Fibroblast of skin of abdomen (primary cell): ENCODE measurements at places on chromosomes 6 and 20.

DNA sequence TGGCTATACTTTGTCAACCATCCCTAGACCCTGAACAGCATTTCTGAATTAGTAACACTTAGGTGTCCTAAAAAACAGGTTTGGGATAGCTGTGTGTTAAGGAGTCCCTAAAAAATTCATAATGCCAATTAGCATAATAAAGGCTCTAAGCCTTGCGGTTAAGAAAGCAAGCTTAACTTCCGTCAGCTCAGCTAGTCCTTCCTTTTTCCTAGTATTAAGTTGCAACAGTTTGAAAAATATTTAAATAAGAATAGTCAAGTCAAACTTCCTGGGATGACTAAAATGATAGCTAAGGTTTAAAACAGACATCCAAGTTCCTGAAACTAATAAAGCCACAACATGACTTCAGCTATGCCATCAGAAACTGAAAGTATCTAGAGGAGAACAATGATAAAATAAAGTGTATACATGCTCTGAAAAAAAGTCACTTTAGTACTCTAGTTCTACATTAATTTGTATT is 3.5 kb downstream of the AKIRIN2 start:
- DNase-seq, result peak; percentile 10

GRCh38 chr6:29926413-29927274 is 15.7 kb upstream of the HLA-A start:
- peak; percentile 8 for DNase-seq

- peak; percentile 75 for DNase-seq
These were observed 82.3 kb downstream of the GMPR start for GRCh38 chr6:16320533-16321340.

DNA sequence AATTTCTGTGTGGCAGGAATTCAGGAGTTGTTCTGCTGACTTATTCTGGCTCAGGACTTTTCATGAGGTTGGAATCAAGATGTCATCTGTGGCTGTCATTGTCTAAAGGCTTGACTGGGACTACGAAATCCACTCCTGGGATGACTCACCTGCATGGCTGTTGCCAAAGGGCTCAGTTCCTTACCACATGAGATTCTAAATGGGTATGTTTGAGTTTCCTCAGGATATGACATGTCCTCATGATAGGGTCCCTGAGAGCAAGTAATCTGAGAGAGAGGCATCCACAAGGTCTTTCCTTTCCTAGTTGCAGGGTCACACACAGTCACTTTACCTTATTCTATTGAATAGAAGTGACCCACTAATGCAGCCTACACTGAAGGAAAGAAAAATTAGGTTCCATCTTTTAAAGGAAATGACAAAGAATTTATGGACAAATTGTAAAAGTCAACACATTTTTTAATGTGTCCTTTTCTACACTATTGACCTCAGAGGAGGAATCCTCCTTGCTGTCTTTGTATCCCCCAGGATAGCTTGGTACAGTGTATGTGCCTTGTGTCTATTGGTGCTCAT is 1025.0 kb upstream of the GJE1 start:
- DNase-seq, result peak; percentile 64

DNA sequence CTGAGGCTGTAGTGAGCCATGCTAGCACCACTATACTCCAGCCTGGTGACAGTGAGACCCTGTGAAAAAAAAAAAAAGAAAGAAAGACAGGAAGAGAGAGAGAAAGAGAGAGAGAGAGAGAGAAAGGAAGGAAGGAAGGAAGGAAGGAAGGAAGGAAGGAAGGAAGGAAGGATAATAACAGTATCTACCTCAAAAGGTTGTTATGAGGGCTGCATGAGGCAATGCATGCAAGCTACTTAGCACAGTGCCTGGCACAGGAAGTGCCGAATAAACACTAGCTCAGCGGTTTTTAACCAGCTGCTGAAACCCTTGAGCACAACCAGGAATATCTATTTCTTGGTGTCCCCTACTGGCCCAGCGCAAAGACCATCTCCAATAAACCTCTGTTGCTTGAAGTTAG is 62.3 kb upstream of the TBC1D7 start:
- no peak for DNase-seq

- DNase-seq, result peak; percentile 92
These were observed 627.5 kb downstream of the COL12A1 start for GRCh38 chr6:74578339-74578738.

DNA sequence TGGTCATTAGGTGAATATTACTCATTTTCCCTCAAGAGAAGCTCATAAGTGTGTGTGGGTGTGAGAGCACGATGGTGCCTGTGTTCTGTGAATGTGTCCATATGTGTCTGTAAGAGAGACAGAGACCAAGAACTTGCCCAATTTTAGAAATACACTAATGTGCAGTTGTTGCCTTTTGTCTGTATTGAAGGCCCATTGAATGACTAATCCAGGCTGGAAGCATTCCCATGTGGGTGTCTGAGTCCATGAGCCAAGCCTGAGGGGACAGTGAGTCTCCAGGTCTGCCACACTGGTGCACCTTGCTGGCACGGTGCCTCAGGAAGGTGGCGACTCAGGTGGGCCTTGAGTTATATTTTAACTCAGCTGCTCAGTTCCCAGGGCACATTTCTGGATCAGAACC is 25.5 kb upstream of the ASXL1 start:
- DNase-seq, result peak; percentile 50

- DNase-seq, result no peak
These were observed 20.4 kb downstream of the THEMIS start for GRCh38 chr6:127880429-127880828.

GRCh38 chr6:90351696-90352095 is 55.1 kb upstream of the BACH2 start:
- peak; percentile 81 for DNase-seq

DNA sequence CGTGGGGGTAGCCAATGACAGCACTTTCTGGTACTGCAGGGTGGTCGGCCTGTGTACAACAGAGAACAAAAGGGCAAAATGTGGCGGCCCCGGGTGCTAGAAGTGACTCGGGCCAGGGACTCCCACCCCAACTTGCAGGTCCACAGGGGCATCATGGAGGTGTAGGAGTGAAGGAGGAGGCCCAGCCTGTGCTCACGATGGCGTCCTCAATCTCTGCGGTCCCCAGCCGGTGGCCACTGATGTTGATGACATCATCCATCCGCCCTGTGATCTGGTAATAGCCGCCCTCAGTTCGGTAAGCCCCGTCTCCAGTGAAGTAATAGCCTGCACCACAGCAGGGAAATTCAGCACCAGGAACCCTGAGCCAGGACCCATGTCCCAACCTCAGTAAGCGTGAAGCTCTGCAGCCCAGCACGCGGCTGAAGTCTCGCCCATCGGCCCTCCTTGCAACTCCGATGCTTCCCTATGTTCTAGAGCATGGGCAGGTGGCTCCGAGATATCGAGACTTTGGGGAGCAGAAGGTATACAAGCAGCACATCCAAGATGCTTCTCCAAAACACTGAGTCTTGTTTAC is 20.2 kb upstream of the APMAP start:
- no peak for DNase-seq

DNA sequence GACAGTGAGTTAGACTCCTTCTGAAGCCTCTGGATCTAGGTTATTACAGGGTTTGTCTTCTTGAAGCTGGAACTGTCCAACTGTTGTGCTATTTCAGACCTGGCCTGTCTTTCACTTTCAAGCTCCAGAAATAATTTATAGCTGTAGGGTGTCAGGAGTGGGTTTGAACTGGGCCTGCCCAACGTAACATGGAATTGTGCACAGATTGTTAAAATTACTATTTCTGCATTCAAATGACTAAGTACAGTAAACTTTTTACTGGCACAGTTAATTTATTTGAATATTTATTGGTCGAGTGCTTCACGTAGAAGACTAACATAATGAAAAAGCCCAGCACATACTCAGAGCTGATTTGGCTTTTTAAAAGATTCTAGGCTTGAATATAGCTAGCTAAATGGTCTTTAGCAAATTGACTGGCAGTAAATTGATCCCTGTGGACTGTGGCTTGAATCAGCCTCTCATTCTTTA is 74.3 kb downstream of the ARID1B start:
- no peak for DNase-seq

- no peak for DNase-seq
These were observed 35.3 kb upstream of the LAMA2 start for GRCh38 chr6:128847431-128848210.

- DNase-seq, result no peak
These were observed 9.7 kb upstream of the GCNT2 start for GRCh38 chr6:10511477-10511876.

DNA sequence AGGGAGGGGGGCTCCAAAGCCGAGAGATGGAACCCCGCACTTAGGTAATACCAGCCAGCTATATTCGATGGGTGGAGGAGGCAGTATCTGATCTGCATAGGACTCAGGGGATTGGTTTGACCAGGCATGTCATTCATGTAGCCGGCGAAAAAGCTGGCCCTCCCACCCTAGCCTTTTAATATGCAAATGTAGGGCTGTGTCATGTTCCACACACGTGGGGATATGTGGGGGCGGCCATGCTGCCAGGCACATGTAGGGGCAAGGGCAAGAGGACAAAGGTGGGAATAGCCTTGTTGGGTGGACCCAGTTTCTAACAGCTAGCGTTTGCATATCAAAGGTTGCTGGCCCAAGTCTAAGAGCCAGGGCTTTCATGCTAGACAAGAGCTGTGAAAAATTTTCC is 39.1 kb upstream of the DDR1 start:
- no peak for DNase-seq

DNA sequence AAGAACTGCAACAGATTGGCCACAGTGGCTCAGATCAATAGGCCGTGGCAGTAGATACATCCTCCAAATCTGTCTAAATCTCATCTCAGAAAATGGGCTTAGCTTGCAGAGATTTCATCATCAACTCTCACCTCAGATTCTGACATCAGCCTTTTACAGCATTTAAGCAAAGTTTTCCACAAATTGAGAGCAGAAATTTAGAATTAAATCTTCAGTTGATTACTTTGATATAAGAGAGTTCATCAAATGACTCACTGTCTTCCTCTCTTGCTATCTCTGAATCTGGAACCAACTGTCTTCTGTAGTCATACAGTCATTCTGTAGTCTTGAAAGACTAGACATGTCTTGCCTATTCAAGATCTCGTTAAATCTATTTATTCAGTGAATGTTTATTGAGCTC is 45.2 kb upstream of the CTAGE9 start:
- no peak for DNase-seq

DNA sequence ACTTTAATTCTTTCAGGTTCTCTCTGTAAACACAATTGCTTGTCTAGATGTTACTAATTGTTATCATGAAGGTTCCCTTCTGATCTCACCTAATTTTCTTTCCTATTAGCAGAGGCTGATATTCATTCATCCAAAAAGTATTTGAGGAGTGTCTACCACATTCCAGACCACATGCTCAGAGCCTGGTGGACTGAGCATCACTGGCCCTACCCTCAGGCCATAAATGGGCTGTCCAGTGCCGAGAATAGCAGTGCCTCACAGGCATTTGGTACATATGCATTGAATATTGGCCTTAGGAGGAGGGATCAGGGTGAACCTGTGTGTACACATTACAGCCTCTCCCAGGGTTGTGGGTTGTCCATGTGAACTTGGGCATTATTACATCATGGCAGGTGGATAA is 40.4 kb upstream of the PRELID3B start:
- DNase-seq, result peak; percentile 58

GRCh38 chr6:120147071-120147871 is 797.7 kb upstream of the MAN1A1 start:
- DNase-seq, result no peak

- no peak for DNase-seq
These were observed 4.4 kb upstream of the C6orf163 start for GRCh38 chr6:87340230-87340629.

DNA sequence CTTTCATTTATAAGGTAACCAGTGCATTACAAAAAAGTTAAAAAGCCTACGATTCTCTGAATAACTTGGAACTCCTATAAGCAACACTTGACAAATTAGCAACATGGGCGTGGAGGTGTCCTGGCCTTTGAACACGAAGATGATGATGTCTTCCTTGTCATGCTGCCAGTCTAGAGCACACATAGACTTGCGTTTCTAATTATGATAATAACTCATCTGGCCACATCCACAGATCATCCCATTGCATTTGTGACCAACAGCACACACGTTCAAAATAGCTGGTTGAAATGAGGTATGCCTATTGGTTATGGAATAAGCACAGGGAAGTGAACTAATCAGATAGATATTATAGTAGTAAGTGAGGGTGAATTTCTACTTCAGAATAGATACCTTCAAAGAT is 608.9 kb downstream of the PRKN start:
- DNase-seq, result no peak

DNA sequence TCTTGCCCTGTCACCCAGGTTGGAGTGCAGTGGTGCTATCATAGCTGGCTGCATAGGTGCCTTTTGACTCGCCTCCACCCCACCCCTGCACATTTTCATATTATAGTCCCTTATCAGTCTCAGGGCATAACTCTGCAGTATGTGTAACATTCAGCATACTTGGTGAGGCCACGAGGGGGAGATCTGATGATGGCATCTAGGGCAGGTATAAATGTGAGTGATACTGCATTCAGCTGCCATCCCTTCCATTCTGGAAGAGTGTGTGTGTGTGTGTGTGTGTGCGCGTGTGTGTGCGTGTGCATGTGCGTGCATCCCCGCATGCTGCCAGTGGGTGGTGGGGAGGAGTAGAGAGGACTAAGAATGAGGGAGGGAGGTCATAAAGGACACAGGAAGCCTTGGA is 81.4 kb downstream of the JARID2 start:
- DNase-seq, result no peak
